ENCODE measurements at places on chromosomes 12 and 14.
A peak's percentile ranks its signal among the peaks of the same experiment; 100 is the strongest.

- no peak for DNase-seq
Observed at GRCh38 chr12:114287821-114288525, 118.0 kb downstream of the TBX5 start.

DNA sequence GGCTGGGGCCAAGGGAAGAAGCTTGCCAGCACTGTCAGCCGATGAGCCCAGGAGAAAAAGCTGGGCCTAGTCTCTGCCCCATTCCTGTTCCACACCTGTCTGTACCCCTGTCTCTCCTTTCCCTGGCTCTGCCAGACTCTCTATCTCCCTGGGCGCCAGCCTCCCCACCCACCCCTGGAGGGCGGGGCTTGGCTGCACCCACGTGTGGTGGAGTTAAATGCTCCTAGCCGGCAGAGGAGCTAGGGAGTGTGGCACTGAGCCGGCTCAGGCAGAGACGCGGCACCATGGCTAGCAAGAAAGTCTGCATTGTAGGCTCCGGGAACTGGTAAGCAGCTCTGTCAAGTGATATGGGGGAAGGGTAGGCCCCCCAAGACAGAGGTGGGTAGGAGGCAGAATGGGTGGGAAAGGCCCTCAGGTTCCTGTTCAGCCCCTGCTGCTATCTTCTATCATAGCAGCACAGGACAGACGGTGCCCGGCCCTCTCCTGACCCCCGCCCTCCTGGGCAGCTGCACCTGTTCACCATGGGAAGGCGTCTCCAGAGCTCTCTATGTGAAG is at the start of gene GPD1:
GPD1 (plus strand) TSS at position 242 of the 555 bp plus-strand sequence; CDS start at position 285, 43 bp downstream.
- peak; percentile 18 for DNase-seq

DNA sequence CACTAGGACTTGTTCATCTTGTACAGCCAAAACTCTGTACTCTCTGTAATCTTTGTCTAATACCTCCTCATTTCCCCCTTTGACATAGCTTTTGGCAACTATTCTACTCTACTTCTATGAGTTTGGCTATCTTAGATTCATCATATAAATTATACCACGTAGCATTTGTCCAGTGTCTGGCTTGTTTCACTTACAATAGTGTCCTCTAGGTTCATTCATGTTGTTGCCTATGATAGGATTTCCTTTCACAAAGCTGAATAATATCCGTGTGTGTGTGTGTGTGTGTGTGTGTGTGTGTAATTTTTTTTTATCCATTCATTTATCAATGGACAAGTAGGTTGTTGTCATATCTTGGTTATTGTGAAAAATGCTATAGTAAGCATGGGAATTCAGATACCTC is 209.5 kb downstream of the KCNC2 start:
- DNase-seq, result no peak

GRCh38 chr14:95018821-95019220 is 138.5 kb downstream of the DICER1 start:
- DNase-seq, result no peak

GRCh38 chr12:32995623-32996022 is 99.0 kb upstream of the PKP2 start:
- DNase-seq, result no peak

- peak; percentile 29 for DNase-seq
Observed at GRCh38 chr14:104137297-104138097, 890 bp upstream of the KIF26A start.

GRCh38 chr12:67456431-67456901 is 187.3 kb downstream of the CAND1 start:
- DNase-seq, result no peak

DNA sequence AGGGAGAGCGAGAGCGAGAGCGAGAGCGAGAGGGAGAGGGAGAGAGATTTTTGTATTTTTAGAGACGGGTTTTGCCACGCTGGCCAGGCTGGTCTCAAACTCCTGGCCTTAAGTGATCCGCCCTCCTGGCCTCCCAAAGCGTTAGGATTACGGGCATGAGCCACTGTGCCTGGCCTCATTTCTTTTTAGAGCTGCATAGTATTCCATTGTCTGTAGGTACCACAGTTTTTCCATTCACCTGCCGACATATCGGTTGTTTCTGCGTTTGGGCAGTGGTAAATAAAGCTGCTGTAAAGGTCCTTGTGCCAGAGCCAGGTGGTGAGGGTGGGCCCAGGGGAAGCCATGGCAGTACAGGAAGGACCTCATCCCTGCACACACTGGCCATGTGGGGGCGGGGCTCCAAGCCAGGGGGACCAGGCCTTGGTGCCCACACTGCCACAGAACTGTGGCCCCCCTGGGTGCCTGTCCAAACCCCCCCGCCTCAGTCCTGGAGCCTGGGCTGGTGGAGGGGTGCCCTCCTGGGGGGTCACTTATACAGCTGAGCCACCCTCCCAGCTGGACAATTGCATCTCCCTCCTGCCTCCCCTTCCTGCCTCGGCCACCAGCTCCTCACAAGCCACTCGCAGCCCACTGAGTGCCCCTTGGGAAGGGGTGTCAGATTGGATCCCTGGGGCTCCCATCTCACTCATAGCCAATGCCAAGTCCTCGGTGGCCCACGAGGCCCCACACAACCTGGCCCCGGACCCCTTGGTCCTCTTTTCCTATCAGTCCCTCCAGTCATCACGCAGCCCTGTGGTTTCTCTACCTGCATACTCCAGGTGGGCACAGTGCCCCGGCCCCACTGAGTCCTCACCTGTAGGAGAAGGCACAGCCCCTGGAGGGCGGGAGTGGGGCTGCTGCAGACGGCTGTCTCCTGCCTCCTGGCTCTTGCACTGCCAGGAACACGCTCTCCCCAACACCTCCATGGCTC is 1.7 kb upstream of the PUS1 start:
- DNase-seq, result no peak

GRCh38 chr14:20683891-20684661 is at the start of gene RNASE4:
RNASE4 (plus strand) TSS chr14:20684560; CDS start chr14:20699372, 14,812 bp downstream.
- peak; percentile 77 for DNase-seq

GRCh38 chr14:29351996-29352705 is 575.5 kb downstream of the PRKD1 start:
- DNase-seq, result no peak

DNA sequence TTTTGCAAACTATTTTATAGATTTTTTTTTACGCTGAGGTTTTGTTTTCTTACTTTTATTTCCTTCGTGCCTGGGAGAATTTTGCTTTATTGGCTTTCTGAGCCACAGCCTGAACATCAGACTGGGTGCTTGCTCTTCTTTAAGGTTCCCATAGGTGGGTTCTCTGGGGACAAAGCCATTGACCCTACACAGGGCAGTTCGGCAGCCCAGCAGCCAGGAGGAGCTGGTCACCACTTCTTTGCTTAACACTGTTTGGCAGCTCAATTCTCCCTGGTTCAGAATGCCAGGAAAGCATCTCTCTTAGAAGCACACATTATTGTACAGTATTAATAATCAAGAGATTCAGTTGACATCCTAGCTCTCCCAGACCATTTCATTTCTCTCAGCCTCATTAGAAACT is 140.8 kb upstream of the NEDD1 start:
- no peak for DNase-seq

- no peak for DNase-seq
Observed at GRCh38 chr14:36718216-36718615, 56.6 kb downstream of the PAX9 start.

DNA sequence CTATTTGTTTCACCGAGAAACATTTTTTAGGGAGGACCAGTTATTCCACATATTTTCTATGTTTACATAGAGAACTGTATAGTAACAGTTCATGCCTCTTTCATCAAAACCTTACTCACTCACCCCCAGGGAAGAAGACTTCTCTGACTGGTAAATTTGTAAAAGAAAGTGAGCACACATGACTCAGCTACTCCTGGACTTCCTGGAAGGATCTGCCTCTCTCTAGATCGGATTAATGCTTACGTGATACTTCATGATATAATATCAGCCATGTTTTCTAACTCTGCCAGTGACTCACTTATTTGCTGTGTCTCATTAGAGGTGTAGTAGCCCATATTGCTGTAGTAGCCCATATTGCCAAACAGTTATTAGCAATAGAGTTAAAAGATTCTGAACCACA is 494.3 kb upstream of the ATXN7L3B start:
- DNase-seq, result no peak

GRCh38 chr12:118311666-118312065 is 61.0 kb downstream of the TAOK3 start:
- no peak for DNase-seq

DNA sequence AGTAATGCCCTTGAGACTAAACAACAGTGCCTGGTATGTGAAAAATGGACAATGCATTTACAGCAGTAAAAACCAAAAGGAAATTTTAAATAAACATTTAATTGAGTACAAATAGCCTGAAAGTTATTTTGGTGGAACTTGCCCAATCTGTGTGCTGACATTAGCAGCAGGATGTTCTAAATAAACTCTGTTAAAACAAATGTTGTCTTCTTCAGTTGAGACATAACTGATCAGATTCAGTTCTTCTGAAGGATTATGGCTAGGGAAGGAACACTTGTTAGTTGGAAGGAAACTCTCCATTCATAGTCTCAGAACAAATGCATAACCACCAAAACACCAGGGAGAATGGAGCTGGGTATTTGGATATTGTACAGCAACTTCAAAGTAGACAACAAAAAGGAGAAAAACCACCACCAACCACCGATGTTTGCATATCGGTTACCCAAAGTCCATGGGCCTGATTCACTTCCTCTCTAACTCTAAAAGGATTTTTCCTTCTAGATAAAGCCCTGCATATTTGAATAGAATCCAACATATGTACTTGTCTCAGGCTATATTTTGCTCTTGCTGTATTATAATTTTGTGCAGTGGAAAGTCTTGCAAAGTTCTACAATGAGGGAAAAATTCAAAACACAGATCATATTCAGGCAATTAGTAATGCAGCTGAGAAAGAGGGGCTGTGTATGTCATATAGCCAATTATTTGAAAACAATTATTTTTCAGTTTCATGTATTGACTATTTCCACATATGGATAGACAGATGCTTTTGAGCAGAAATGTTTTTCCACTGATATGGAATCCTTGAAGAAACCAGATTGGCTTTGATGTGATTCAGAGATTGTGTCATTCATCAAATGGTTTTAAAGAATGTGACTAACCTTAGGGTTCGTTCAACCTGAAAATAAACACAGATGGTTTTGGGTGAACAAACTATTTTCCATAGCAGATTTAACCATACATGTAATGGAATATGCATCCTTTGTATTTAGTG is 152.2 kb upstream of the BMP4 start:
- DNase-seq, result no peak

DNA sequence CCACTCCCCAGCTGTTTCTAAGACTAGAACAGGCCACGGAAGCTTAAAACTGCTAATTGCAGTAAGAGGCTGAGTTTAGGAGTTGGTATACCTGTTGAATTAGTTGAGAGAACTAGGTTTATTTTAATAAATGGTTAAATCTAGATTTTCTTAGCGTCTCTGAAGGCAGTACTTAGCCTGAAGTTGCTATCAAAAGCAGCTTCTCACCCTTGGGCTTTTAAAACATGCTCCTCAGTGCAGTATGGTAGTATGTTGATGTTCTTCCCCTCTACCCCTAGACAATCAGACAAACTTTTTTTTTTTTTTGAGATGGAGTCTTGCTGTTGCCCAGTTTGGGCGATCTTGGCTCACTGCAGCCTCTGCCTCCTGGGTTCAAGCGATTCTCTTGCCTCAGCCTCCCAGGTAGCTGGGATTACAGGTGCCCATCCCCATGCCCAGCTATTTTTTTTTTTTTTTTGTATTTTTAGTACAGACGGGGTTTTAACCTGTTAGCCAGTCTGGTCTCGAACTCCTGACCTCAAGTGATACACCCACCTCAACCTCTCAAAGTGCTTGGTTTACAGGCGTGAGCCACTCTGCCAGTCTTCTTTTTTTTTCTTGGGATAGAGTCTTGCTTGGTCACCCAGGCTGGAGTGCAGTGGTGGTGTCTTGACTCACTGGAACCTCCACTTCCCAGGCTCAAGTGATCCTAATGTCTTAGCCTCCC is 6.8 kb downstream of the SRSF5 start:
- no peak for DNase-seq

GRCh38 chr14:104784218-104784568 is 11.4 kb downstream of the AKT1 start:
- DNase-seq, result no peak

- no peak for DNase-seq
Observed at GRCh38 chr12:108349278-108349688, 10.2 kb upstream of the CMKLR1 start.

GRCh38 chr12:82481954-82482353 is 123.6 kb downstream of the METTL25 start:
- no peak for DNase-seq

GRCh38 chr12:46386360-46386867 is 13.8 kb upstream of the SLC38A2 start:
- DNase-seq, result no peak

- DNase-seq, result no peak
Observed at GRCh38 chr14:103527408-103528145, 1.4 kb upstream of the TRMT61A start.

DNA sequence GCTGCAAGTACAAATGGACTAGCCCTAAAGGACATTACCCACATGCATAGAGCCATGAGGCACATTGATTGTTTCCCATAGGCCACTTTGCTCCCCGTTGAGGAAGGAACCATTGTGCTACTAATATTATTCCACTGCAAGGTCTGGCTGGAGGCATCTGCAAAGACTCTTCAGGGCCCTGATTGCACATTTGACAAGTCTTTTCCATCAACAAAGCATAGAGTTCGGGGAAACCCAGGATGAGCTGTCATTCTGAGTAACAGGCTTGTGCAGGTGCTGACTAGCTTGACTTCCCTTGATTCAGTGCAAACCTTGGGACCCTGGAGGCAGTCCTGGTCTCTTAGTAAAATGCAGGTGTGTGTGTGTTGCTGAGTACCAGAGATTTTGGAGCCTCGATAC is 73.8 kb downstream of the SUSD6 start:
- DNase-seq, result peak; percentile 56

GRCh38 chr12:2076728-2077127 is 23.9 kb downstream of the CACNA1C start:
- no peak for DNase-seq

GRCh38 chr12:57008178-57008577 is 1.8 kb upstream of the ZBTB39 start:
- DNase-seq, result no peak

DNA sequence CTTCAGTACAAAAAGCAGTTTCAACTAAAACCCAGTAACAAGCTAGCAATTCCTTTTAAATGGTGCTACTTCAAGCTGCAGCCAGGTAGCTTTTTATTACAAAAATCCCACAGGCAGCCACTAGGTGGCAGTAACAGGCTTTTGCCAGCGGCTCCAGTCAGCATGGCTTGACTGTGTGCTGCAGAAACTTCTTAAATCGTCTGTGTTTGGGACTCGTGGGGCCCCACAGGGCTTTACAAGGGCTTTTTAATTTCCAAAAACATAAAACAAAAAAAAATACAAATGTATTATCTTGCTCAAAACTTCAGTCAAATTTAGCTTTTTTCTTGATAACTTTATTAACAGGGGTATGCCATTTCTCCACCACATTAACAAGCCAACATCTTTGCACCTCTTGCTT is 3.6 kb upstream of the CLEC4E start:
- DNase-seq, result peak; percentile 57

GRCh38 chr12:106672314-106673025 is 89.7 kb downstream of the RFX4 start:
- no peak for DNase-seq

GRCh38 chr14:76280221-76280620 is 95.7 kb upstream of the ESRRB start:
- no peak for DNase-seq

- no peak for DNase-seq
Observed at GRCh38 chr12:99213047-99213446, 434.5 kb upstream of the GARIN6 start.

- DNase-seq, result no peak
Observed at GRCh38 chr14:55077170-55078151, 26.0 kb downstream of the MAPK1IP1L start.

- no peak for DNase-seq
Observed at GRCh38 chr12:69401940-69402339, 42.4 kb downstream of the YEATS4 start.
